ENCODE measurements at places on chromosomes 7 and 10.

DNA sequence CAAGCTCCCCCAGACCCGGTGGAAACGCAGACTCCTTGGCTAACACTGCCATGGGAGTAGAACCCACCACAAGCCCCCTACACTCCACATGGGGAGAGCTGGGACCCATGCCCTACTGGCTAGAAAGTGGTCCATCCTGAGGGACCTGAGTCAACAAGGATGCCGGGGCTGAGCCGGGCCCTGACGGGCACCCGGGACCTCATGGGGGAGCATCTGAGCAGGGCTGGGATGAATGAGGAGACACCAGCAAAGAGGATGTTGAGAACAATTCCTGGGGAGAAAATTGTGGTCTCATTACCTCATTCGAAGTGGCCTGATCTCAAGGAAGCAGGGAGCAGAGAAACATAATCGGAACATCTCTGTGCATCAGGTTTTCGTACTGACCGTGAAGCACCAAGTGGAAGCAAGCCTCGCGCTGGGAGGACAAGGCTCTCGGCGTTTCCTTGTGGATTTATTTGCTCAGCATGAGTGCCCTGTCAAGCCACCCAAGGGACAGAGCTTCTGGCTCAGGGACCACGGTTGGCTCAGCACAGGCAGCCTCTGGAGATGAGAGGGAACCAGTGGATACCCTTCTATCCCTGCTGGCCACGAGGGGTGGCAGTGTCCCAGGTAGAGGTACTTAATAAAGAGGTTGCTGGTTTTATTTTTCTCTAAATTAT, 132.2 kb upstream of the FAM20C start:
- DNase-seq, result no peak

DNA sequence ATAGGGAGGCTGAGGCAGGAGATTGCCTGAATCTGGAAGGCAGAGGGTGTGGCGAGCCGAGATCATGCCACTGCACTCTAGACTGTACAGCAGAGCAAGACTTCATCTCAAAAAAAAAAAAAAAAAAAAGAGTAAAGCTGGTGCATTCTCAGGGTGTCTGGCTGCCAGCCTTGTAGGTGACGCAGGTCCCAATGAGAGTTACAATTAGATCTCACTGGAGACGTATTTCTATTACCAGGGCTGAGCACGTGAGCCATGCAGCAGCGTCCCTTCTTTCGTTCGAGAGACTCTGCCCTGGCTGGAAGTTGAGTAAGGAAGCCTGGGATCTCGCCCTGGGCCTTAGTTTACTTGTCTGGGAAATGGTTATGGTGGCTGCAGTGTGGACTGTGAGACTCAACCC, 22.4 kb upstream of the ZMIZ1 start:
- DNase-seq, result no peak

GRCh38 chr7:100763556-100764140, 30.3 kb downstream of the ZAN start:
- DNase-seq, result no peak

GRCh38 chr10:124717911-124718741, 26.1 kb downstream of the FAM53B start:
- no peak for DNase-seq

GRCh38 chr7:158142657-158143056, 445.0 kb downstream of the PTPRN2 start:
- DNase-seq, result no peak

DNA sequence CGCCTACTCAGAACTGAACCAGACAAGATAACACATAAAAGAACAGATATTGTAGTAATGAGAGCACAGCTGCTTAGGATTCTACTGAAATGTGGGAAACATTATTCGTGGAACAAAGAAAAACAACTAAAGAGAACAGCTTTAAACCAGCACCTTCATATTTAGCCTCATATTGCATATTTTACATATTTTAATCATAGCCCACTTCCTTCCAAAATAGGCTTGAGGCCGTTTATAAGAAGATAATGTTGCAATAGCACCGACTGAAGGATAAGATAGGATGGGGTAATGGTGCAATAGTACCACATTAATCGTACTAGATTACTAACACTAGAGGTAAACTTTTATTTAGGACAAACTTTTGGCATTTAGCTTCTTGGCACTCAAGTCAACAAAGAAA, 71.3 kb downstream of the KCND2 start:
- no peak for DNase-seq
